ENCODE measurements at places on chromosomes 2 and 18. TPM values are rescaled to one million over a fixed set of nuclear protein-coding genes. Genes with fewer than 3 reads are reported as not detected.

Gene CNGA3
- total RNA-seq, result 0.40 TPM

- H3K4me1 ChIP-seq, result no peaks in the 10 kb centered on the region
- no peaks in the 10 kb centered on the region for H3K27me3 ChIP-seq
- H3K4me3 ChIP-seq, result no peak overlapping the region
- no peaks in the 10 kb centered on the region for H3K36me3 ChIP-seq
- no peak overlapping the region for H3K27ac ChIP-seq
- DNase-seq, result peak; percentile 39
These were observed 145.9 kb downstream of the GREB1L start for GRCh38 chr18:21387886-21388285.

GRCh38 chr18:38961880-38962279 lies 1396.3 kb upstream of the CELF4 start:
- H3K36me3 ChIP-seq, result no peaks in the 10 kb centered on the region
- H3K4me3 ChIP-seq, result no peak overlapping the region
- H3K4me1 ChIP-seq, result no peaks in the 10 kb centered on the region
- no peaks in the 10 kb centered on the region for H3K27me3 ChIP-seq
- H3K27ac ChIP-seq, result no peak overlapping the region

DNA sequence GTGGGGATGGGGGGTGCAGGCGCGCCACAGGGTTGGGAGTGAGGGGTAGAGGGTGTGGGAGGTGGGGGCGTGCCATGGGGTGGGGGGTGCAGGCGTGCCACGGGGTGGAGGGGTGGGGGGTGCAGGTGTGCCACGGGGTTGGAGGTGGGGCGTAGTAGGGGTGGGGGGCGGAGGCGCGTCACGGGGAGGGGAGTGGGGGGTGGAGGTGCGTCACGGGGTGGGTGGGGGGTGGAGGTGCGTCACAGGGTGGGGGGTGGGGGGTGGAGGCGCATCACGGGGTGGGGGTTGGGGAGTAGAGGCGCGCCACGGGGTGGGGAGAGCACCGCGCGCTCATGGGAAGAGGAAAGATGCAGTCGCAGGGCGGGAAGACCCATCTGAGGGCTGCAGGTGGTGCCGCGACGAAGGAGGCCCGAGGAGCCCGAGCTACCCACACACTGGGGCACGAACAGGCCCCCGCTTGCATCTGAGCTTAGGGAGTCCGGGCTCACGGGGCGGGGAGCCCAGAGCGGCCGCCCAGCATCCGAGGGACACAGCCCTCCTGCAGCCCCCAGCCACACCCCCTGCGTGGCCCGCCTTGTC lies 37.5 kb downstream of the SNED1 start:
- no peak for DNase-seq
- peaks cover 28% of the 10 kb centered on the region for H3K27me3 ChIP-seq
- H3K4me1 ChIP-seq, result peaks cover 11% of the 10 kb centered on the region
- no peaks in the 10 kb centered on the region for H3K36me3 ChIP-seq
- no peak overlapping the region for H3K4me3 ChIP-seq

DNA sequence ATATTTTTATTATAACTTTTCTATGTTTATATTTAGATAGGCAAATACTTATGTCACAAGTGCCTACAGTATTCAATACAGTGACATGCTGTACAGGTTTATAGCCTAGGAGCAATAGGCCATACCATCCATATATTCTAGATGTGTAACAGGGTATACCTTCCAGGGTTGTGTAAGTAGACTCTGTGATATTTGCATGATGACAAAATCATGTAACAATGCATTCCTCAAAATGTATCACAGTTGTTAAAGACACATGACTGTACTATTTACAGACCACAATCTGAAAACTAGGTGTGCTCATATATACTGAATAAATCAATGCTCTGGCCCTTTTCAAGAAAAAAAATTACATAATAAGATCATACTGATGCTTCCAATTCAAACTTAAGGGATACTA lies 433.2 kb upstream of the RGPD4 start:
- H3K27me3 ChIP-seq, result no peaks in the 10 kb centered on the region
- H3K4me1 ChIP-seq, result no peaks in the 10 kb centered on the region
- no peak overlapping the region for H3K27ac ChIP-seq
- DNase-seq, result no peak
- no peak overlapping the region for H3K4me3 ChIP-seq
- H3K36me3 ChIP-seq, result no peaks in the 10 kb centered on the region

All from muscle of leg (tissue), 16 donors.